ENCODE measurements at places on chromosomes 1 and 21.

- no peak for DNase-seq
Observed at GRCh38 chr1:44408632-44409602, 3.9 kb downstream of the RNF220 start.

- no peak for DNase-seq
Observed at GRCh38 chr1:178412400-178412770, 84.4 kb downstream of the CLEC20A start.

- DNase-seq, result no peak
Observed at GRCh38 chr1:26474818-26475217, 2.6 kb downstream of the HMGN2 start.

- no peak for DNase-seq
Observed at GRCh38 chr1:67285780-67286488, 21.7 kb upstream of the IL12RB2 start.

- DNase-seq, result peak; percentile 13
Observed at GRCh38 chr21:32772281-32773047, 909 bp upstream of the PAXBP1 start.

DNA sequence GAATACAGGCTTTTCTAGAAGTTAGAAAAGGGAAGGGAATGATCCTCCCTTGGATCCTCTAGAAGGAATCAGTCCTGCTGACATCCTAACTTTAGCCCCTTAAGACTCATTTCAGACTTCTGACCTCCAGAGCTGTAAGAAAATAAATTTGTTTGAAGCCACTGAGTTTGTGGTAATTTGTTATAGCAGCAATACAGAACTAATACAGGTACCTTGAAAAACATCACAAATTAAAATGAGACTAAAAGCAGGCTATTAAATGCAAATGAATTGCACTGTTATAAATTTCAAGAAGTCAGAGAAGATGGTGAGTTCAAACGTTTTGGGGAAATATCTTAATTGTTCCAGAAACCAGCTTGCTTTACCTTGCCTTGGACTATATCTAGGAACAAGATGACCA is 6.3 kb downstream of the LCA5L start:
- no peak for DNase-seq

DNA sequence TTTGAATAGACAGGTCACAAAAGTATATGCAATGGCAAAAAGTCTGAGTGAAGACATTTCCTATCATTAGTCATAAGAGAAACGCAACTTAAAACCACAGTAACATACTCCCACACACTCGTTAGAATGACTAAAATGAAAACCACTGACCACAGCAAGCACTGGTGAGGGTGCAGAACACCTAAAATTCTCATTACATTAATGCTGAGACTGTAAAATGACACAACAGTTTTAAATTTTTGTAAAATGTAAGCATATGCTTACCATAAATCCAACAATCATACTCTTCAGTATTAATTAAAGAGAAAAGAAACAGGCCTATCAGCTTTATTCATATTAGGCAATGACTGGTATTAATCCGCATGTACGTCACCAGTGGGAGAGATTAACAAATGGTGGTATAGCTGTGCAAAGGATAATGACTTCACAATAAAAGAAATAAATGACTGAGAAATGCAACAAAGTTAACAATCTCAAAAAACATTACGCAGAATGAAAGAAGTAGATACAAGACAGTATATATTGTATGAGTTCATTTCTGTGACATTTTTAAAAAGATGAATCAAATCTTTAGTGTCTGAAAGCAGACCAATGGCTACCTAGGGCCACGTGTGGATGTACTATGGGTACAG is 253.5 kb downstream of the AKT3 start:
- DNase-seq, result peak; percentile 4

Data from activated CD8-positive, alpha-beta memory T cell treated with anti-CD3 and anti-CD28 coated beads for 4 hours (primary cell).